ENCODE measurements at places on chromosomes 6 and 20.

- DNase-seq, result no peak
Measured at GRCh38 chr6:13004601-13005000, 288.0 kb downstream of the PHACTR1 start.

DNA sequence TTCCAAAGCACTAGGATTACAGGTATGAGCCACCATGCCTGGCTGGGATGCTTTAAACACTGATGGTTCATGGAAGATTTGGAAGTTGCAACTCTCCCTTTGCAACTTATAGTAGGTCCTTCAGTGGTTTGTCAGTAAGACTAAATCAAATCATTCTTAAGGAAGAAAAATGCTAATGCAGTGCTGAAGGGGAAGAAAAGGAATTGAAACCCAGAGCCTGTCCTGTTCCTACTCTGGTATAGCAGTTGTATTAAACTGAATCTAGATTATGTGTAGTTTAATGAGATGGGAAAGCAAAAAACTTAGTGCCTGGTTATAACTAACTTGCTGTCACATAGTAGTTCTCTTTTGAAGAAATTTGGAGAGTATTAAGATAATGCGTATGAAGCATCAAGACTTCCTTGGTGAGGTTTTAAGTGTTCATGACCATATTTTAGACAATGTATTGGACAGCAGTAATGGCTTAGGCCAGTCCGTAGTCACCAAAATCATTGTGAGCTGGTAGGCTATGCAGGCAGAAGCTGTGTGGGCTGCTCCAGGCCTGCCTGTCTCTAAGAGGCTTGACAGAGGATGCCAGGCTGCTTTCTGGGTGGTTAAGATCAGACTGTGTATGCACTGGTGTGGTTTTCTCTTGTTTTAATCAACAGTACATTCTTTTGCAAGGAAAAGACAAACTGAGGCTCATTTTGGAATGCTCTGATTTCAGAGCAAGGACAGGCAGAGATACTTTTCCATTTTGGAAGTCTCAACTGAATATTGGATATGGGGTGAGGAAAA, 14.0 kb downstream of the PAQR8 start:
- DNase-seq, result no peak

DNA sequence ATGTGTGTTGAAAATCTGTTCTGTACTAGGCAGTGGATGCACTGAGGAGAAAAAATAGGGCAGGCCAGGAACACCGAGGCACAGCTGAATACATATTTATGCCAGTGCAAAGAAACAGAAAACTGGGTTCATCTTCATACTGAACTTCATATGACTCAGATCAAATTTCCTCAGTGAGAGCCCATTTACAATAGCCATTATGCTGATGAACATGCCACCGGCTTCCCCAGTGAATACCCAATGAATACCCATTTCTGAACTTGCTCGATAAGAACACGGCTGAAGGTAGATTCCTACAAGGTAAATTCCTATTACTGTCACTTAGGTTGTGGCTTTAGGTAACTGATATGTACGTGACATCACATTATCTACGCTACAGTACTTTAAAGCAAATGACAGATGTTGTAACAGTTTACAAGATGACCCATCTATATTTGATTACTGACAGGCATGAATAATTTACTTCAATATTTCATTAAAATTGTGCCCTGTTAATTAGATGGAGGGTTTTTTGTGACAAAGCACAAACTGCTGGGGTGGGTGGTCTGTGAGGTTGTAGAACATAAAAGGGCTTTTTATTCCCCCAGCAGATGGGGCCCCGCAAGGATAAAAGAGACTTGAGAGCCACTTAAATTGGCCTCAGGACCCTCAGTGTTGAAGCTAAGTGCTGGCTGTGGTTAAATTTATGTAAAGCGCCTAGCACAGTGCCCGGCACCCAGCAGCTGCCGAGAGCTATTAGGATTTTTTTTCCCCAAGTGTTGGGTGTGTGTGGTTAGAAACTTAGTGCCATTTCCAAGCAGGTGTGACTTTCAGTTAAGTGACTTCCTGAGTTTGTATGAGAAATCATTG, 264.5 kb downstream of the CD83 start:
- DNase-seq, result no peak

DNA sequence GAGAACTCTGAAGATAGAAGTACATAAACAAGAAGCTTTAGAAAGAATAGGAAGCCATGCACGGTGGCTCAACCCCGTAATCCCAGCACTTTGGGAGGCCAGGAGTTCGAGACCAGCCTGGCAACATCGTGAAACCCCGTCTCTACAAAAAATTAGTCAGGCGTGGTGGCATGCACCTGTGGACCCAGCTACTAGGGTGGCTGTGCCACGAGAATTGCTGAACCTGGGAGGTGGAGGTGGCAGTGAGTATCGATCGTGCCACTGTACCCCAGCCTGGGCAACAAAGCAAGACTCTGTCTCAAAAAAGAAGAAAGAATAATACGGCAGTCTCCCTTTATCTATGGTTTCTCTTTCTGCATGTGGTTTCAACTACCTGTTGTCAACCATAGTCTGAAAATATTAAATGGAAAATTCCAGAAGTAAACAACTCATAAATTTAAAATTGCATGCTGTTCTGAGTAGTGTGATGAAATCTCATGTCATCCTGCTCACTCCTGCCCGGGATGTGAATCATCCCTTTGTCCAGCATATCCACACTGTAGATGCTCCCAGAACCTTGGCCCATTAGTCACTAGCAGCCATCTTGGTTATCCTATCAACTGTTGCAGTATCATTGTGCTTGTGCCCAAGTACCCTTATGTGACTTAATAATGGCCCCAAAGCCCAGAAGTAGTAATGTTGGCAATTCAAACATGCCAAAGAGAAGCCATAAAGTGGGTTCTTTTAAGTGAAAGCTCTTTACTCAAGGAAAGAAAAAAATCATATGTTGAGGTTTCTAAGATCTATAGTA, 22.1 kb downstream of the DEK start:
- DNase-seq, result peak; percentile 90

DNA sequence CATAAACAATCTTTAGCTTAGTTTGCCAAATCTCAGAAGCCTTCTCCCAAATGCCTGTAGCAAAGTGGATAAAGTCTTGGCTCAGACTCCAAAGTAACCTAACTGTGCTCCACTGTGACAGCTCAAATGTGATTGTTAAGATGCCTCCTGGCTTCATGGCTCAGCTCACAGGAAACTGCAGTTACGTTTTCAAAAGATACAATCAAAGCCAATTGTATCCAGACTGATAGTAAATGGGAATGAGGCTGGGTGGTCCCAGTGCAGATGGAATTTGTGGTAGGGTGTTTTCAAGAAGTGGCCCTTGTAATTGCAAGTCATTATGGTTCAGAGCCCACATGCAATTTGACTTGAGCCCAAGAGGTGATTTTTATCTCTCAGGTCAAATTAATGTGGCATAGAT, 151.2 kb upstream of the TAB2 start:
- DNase-seq, result no peak

GRCh38 chr6:115947966-115948541, 112.6 kb downstream of the FRK start:
- DNase-seq, result no peak

GRCh38 chr6:158002951-158003853, 21.5 kb downstream of the SYNJ2 start:
- DNase-seq, result peak; percentile 98

GRCh38 chr6:109516929-109517328, 33.9 kb upstream of the ZBTB24 start:
- no peak for DNase-seq

GRCh38 chr6:90103056-90103800, 193.4 kb downstream of the BACH2 start:
- DNase-seq, result peak; percentile 32

DNA sequence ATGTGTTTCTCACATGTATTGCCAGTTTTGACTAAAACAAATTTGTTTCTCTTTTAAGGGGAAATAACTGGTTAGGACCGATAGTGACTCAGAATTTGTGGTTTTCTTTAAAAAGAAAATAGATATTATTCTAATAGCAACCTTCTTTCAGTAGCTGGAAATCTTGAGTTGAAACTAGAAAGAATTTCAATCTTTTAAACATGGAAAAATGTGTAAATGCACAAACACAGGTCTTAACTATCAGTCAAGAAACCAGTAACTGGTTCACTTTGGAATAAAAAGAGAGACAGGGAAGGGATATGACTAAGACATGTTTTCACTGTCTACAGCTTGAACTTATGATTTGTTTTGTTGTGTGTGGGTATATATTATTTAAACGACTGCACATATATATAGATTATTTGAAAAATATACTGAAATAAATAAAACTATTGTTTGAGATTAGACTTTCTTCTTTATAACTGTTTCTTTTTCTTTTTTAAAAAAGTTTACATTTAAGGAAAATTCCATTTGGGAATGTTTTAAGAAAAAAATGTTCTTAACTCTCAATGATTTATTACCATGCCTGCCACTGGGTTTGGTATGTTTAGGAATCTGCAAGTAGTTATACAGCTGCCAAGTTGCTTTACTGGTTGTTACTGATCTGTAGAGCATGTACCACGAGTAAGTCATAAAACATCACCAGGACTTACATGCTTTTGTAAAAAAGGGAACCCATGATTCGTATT, 753.3 kb upstream of the MARCKS start:
- peak; percentile 94 for DNase-seq

DNA sequence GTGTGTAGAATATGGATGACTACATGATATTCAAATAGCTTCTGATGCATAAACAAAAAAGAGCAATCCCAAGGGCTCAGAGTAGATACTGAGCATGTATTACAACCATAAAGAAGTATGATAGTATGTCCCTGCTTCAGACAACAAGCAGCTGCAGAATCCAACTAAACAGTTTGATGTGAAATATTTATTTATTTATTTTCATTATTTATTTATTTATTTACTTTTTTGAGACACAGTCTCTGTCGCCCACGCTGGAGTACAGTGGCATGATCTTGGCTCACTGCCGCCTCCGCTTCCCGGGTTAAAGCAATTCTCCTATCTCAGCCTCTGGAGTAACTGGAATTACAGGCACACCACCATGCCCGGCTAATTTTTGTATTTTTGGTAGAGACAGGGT, 384.3 kb downstream of the KHDRBS2 start:
- no peak for DNase-seq

- no peak for DNase-seq
Measured at GRCh38 chr6:141359953-141360352, 772.8 kb upstream of the GJE1 start.

- no peak for DNase-seq
Measured at GRCh38 chr6:121858310-121858709, 422.9 kb downstream of the GJA1 start.

DNA sequence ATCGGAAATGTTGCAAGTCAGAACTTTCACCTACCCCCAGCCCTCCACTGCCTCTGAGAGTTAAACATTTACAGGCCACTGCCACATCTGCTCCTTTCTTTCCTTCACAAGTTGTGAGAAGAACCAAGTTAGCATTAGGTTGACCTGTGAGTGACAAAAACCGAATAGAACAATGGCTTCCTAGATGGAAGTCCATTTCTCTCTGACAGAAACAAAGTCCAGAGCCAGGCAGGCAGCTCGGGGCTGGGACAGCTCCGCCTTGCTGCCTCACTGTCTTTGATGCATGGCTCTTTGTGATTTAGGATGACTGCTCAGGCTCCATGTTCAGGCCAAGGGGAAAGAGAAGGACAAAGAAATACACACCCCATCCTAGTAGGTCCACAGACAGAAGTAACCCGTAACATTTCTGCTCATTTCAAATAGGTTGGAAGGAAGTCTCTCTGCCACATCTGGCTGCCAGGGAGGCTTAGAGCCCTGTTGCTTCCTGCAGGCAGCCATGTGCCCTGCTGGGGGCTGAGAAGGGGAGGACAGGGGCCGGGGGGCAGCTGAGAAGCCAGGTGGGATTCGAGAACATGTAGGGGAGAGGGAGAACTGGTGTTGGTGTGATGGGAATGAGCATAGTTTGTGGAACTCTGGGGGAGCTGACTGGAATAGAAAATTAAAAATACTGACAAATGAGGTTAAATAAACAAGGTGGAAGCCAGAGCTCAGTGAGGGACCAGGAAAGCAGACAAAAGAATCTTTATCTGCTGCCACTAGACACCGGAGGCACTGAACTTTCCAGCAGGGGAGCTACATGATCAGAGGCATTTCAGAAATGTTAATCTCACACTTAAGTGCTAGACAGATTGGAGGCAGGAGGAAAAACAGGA, 19.5 kb upstream of the IER3 start:
- peak; percentile 77 for DNase-seq

GRCh38 chr6:93069856-93070255, 349.5 kb downstream of the EPHA7 start:
- no peak for DNase-seq

DNA sequence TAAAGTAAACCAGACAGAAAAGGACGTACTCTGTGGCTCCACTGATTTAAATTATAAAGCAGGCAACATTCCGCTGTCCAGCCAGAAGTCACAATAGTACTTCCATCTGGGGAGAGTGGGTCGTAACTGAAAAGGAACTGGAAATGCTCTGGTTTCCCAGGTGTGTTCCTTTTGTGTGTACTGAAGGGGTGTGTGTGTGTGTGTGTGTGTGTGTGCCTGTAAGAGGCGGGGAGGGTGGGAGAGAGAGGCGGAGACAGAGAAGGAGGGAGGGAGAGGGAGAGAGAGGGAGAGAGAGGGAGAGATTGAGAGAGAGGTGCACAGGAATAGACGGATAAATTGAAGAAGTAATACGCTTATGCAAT, 178.4 kb upstream of the ZNF184 start:
- DNase-seq, result no peak

DNA sequence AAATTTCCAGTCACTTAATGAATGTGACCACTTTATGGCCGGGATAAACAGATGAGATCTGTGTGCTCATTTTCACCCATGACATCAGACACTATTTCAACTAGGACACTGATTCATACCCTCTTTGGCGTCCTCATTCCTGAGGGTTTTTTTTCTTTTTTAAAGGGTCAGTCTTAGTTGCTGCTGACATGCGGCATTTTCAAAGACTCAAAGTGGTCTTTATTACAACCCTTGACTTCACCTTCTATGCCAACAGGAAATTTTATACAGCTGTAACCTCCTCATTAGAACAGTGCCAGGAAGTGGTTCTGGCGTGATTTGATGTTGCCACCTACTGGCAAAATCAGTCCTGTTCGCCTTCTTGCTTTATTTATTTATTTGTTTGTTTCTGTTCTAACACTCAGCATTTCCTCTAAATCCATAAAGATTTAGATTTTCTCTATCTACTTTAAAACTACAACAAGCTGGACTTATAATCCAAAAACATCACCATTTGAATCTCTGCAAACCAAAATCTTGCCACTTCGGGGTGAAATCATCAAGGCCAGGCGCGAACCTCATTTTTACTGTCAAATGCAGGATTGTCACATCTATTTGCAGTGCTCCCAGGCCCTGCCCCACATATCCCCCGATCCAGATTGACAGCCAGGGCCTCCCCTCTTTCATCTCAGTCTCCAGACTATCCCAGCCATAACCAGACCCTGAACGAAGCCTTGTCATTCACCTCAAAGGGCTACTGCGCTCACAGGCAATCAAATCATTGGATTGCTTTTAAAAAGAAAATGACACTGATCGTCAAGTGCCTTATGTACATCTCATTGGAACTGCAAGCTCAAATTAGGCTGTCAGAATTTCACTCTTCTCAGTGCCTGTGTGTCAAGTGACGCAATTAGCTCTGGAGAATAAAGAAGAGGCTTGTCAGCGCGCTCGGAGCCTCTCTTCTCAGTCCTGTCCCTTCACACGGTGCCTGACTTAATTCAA, 77.5 kb downstream of the C6orf118 start:
- DNase-seq, result no peak

GRCh38 chr6:84332139-84333034, 104.9 kb upstream of the CEP162 start:
- no peak for DNase-seq

GRCh38 chr6:99270826-99271225, 78.6 kb downstream of the FAXC start:
- DNase-seq, result no peak

Data from EH (cell line).